ENCODE measurements at places on chromosomes 12 and 14.

- no peak for DNase-seq
Observed at GRCh38 chr12:127038761-127039160, 1228.2 kb upstream of the TMEM132C start.

DNA sequence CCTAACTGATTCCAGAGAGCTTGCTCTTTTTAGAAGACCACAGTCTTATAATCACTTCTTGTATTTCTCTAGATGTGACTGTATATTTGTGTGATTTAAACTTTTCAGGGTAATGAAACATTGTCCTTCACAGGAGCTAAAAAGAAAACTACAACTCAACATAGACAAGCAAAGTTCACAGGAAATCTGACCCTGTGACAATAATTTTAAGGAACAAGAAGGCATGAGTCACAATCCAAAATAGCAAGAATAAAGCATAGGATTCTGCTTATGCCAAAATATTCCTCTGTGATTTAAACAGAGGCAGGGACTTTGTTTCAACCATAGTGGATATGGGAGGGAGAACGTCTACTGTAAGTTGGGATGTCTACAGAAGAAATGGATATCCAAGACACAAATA, 44.3 kb downstream of the GPR65 start:
- no peak for DNase-seq

GRCh38 chr12:30661210-30661609, 34.5 kb downstream of the IPO8 start:
- DNase-seq, result no peak

- no peak for DNase-seq
Observed at GRCh38 chr12:86233126-86233525, 23.1 kb downstream of the MGAT4C start.

DNA sequence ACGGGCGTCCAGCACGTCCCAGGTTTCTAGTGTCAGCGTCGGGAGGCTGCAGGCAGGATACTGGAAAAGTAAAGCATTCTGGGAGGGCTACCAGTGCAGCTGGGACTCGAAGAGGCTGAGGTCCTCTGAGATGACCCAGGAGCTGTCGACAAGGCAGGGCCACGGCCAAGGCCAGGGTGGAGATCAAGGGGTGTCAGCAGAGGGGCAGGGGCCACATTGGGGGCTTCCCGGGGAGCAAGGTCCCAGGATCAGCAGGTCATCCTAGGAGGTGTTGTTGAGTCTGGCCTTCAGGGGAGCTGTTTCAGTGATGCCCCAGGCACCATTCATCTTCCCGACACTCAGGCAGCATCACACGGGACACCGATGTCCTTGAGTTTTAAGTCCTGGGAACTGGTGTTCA, 377.8 kb upstream of the SFSWAP start:
- no peak for DNase-seq

- DNase-seq, result peak; percentile 11
Observed at GRCh38 chr12:72365151-72365550, 93.0 kb downstream of the TRHDE start.

GRCh38 chr14:24816011-24816928, 182.3 kb upstream of the GZMB start:
- peak; percentile 42 for DNase-seq

GRCh38 chr12:87897662-87898061, 131.5 kb downstream of the C12orf50 start:
- DNase-seq, result no peak

GRCh38 chr12:20572451-20572850, 122.7 kb upstream of the SLCO1C1 start:
- no peak for DNase-seq

GRCh38 chr14:93030761-93031160, 85.0 kb downstream of the ITPK1 start:
- DNase-seq, result no peak

DNA sequence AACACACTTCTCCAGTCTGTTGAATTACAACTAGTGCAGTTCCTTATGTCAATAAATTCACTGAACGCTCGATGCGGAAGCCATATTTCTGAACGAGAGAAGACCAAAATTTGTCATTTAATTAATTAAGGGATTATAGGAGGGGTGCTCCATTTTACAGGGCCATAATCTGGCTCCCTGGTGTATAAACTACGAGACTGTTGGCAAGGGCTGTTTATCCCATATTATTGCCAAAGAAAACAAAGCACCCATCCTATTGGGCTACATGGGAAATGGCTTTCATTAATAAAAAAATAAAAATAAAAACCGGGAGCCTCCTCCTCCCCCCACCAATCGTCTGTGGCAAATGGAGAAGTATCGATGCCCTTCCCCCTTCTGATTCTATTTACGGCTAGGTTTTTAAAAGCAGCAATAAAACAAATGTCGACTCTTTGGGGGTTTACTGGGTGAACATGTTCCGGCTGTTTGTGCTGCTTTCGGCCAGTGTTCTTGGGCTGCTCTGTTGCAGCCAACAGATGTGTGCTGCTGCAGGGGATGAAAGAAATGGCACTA, 24.8 kb downstream of the ATF7 start:
- no peak for DNase-seq

GRCh38 chr14:86915406-86915805, 1077.6 kb downstream of the GALC start:
- DNase-seq, result no peak

GRCh38 chr14:39302124-39302810, 68.6 kb downstream of the MIA2 start:
- DNase-seq, result no peak

GRCh38 chr14:21096978-21097635, 1.3 kb downstream of the ZNF219 start:
- DNase-seq, result peak; percentile 11

- no peak for DNase-seq
Observed at GRCh38 chr14:22981090-22981875, 1.1 kb downstream of the AJUBA start.

GRCh38 chr14:72514660-72515025, 379.3 kb downstream of the DPF3 start:
- no peak for DNase-seq

DNA sequence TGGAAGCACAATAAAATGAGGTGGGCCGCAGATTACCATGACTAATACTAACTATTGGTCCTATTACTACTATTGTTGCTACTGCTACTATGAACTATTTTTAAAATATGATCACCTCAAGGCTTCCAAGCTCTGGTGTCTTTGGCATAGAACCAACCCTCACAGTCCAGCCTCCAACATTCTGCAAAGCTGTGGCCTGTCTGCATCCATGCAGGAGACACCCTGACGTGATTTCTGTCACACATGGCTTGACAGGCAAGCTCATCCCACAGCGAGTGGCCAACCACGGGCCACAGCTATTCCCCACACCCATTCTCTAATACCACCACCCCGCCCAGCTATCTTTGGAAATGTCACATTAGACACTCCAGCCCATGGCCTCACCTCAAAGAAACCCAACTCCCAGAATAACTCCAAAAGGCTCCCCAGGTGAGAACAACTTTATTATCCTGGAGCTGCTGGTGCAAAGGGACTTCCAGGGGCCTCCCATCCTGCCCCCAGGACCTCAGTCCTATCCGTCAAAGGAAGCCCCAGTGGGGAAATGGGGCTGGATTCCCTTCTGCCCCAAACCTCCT, 14.4 kb downstream of the ISCU start:
- no peak for DNase-seq

DNA sequence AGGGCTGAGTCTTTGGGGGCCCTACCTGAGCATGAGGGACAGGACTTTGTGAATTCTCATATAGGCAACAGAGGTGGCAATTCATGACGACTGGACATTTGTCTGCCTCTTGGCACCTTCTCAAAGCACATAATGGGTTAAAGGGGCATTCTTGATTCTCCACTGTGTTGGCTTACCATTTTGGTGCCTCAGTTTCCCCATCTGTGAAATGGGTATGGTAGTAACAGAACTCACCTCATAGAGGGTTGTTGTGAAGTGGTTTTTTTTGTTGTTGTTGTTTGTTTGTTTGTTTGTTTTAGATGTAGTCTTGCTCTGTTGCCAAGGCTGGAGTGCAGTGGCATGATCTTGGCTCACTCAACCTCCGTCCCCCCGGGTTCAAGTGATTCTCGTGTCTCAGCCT, 106.0 kb downstream of the CHST11 start:
- DNase-seq, result no peak

All from foreskin keratinocyte (primary cell).